Renal cortex interstitium (tissue), 15 donors: ENCODE measurements at places on chromosomes 6 and 20.

- no peak for DNase-seq
These were observed 605 bp downstream of the CDC5L start for GRCh38 chr6:44388135-44388487.

- DNase-seq = no peak
These were observed 615 bp upstream of the EYA2 start for GRCh38 chr20:46893877-46894578.

GRCh38 chr6:61679625-61680024, 606.4 kb downstream of the KHDRBS2 start:
- DNase-seq = no peak

DNA sequence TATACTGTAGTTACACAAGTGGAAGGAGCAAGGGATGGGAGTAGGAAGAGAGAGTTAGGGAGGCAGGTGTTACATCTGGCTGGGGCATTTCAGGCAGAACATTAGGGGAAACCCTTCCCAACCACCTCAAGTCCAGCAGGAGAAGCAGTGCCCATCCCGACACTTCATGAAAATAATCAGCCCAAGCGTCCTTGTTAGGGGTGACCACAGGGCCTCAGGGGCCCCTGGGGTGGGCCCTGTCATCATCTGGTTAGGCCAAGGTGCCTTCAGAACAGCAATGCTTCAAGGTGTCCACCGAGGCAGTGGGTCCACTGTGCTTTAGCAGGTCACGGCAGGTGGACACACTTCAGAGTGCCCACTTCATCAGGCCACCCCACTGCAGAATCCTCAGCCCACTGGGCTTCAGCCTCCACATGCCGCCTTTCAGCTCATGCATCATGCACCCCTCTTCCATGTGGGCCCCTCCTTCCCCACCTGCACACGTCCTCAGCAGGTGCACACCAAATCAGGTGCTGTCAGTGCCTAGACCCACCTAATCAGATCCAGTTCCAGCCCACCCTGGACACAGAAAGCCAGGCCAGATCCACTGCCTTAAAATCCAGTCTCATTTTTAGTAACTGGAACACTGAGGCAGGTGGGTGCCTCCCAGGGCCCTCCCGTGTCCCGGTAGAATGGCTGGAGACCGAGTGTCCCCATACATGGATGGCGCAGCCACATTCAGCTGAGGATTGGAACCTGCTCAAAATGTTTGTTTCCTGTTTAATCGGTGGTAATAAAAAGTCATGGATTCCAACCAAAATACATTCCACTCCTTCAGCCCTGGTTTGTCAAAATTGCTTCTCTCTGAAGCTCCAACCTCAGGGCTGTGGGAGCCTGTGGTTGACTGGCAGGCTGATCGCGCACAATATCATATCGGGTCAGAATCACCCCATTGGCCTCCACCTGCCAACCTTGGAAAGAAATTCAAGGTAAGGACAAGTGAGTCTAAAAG, 99.5 kb downstream of the ANKRD60 start:
- no peak for DNase-seq

GRCh38 chr6:83707829-83708545, 914 bp downstream of the SNAP91 start:
- peak; percentile 10 for DNase-seq

DNA sequence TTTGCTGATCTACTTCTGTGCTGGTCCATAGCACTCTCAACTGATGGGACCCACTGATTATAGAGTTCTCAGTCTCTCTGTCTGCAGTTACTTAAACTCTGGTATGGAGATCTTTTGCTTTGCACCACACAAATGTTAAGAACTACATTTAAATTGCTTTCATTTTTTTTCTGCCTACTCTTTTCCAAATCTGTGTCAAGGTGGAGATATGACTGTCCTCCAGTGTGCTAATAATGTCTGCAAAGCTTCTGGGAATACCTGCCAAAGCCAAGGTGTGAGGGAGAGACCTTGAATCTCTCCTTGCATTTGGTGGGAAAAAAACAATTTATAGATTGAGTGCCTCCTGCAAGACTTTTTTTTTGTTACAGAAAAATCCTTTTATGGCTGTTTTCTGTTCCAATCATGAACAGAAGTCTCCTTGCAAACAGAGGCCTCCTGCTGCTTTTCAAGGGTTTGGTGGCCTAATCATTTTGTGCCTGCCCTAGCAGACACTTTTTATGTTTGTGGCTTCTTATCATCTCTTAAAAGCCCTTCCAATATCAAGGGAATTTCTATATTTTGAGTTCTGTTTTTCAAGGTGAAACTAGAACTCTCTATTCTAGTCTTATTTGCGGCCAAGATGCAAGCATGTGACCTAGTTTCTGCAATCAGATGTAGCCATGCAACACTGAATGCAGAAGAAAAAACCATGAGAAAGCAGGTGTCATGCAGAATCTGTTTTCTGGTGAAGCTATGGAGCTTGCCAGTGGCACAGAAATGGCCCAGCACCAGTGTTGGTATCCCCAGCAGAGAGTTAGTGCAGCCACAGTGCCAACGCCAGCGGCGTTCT, 23.2 kb upstream of the AKIRIN2 start:
- no peak for DNase-seq

- no peak for DNase-seq
These were observed 143.0 kb upstream of the KCNK16 start for GRCh38 chr6:39465539-39465938.

DNA sequence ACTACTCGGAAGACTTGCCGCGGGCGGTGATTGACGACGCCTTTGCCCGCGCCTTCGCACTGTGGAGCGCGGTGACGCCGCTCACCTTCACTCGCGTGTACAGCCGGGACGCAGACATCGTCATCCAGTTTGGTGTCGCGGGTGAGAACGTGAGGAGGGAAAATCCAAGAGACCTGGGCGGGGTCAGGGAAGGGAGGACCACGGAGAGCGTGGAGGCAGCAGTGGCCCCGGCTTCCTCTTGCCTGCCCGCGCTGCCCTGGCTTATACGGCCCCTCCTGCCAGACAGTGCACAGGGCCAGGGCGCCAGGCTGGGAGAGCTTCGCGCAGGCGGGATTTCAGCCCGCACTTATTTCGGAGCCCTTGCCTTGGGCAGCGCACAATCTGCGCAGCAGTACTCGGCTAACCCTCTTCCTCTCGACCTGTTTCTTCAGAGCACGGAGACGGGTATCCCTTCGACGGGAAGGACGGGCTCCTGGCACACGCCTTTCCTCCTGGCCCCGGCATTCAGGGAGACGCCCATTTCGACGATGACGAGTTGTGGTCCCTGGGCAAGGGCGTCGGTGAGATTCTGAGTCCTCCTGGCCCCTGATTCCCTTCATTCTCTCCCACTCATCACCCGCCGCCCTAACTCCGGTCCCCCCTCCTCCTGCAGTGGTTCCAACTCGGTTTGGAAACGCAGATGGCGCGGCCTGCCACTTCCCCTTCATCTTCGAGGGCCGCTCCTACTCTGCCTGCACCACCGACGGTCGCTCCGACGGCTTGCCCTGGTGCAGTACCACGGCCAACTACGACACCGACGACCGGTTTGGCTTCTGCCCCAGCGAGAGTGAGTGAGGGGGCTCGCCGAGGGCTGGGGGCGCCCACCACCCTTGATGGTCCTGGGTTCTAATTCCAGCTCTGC, 2.0 kb downstream of the MMP9 start:
- no peak for DNase-seq

DNA sequence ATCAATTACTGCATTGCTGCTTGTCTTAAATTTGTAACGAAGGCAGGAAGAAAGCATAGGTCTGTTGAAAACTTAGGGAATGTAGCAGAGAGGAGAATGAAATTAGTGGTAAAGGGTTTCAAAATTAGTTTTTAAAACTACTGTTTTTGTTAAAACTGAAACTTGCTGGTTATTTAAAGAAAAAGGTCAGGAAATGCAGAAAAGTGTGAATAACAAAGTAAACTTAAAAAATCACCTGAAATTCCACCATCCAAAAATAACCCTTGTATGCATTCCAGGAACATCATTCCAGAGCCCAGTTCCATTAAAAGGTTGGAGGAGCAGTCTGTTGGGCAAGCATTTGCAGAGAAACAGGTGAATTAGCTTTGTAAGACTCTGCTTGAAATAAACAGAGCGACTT, 3.1 kb upstream of the MOXD1 start:
- no peak for DNase-seq

DNA sequence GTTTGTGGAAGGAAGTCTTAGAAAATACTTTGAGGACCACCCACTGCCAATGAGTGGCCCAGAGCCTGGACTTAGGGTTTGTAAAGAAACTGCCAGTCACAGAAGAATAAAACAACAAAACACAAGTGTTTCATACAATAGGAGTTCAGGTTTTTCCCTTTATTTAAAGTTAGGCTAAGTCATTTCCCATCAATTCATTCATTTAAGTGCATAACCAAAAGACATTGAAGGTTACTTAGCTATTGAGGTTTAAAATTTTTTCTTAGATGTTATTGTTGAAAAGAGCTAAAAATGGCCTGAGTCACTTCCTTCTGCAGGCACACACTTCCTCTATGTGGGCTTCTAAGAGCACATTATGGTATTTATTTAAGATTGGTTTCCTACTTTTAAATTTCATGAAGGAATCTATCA, 54.2 kb downstream of the ARMC2 start:
- no peak for DNase-seq

DNA sequence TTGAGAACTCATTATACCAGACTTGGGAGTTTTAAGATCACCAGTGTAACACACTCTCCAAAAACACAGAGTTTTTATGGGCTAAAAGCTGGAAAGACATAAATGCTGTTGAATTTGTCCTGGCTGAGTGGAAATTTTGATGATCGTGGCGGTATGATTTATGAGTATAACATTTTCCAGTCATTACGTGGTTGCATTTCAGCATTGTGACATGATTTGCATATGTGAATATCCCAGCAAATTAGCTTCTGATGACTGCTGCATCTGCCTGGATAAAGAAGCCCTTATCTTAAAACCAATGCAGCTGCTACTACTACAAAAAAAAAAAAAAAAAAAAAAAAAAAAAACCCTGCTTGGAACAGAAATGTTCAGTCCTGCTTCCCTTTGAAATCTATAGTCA, 850.9 kb downstream of the TFAP2A start:
- no peak for DNase-seq

DNA sequence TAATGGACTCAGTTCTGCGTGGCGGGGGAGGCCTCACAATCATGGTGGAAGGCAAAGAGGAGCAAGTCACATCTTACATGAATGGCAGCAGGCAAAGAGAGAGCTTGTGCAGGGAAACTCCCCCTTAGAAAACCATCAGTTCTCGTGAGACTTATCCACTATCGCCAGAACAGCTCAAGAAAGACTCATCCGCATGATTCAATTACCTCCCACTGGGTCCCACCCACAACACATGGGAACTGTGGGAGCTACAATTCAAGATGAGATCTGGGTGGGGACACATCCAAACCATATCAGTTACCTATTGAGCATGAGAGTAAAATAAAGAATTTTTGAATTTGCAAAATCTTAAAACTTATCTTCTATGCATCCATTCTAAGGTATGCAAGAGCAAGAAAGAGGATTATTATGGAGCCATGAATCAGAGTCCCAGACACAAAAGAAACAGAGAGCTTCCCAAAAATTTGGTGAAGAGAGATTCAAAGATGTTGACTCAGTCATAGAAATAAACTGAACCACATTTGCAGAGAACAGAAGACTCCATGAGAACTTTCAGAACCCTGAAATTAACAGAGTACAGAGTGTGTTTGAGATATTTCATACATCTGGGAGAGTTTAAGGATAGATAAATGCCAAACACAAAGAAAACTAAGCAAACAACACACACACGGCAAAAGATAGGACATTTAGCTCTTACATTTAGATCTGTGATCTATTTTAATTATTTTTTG, 17.1 kb upstream of the MOXD1 start:
- DNase-seq = no peak

DNA sequence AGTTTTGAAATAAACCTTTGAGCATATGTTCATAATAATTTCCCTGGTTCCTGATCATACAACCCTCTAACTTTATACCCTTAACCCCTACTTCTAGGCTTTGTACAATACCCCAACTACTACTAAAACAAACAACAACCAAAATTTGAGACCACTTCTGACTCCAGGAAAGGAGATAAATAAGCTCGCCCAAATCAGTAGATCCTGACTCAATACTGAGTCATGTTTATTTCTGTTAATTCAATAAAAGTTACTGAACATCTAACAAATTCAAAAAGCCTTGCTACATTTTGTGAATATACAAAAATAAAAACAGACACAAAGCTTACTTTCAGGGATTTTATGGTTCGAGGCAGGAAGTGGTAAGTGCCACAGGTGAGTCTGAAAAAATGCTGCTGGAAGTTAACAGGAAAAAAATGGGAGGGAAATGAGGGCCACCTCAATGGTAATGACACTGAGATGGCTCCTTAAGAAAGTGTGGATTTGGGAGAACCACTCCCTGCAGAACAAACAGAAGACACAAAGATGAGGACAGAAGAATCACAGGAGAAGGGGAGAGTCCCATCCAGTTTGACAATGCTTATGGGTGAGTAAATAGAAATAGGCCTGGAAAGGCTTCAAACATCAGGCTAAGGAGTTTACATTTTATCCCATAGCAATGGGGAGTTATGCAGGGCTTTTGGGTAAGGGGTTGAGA, 63.4 kb downstream of the DST start:
- no peak for DNase-seq

- DNase-seq = no peak
These were observed 217.7 kb upstream of the RIN2 start for GRCh38 chr20:19540392-19540791.

DNA sequence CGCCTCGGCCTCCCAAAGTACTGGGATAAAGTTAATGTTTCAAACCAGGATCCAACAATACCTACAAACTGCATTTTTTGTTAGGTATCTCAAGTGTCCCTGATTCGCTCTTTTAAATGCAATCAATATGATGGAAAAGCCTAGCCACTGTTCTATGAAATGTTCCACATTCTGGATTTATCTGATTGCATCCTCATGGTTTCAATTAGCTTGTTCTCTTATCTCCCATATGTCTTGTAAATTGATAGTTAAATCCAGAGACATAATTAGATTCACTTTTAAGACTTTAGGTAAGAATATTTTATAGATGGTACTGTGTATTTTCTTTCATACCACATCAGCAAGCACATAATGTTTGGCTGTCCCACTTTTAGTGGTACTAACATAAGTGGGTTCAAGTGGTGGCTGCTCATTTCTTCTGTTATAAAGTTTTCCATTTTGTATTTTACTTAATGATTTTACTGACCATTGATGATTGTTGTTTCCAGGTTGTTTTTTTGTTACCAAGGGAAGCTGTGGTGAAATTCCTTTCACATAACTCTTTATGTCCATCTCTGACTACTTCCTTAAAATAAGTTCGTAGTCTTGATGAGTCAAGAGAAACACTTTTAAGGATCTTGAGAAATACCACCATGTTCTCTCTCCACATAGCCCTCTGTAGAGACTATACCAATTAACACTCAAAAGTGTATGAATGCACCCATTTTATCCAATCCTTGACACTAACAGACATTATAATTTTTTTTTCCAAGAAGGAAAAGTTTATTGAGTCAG, 40.5 kb downstream of the RNGTT start:
- DNase-seq = no peak

- DNase-seq = no peak
These were observed 179.7 kb upstream of the SUPT3H start for GRCh38 chr6:45557454-45557853.

DNA sequence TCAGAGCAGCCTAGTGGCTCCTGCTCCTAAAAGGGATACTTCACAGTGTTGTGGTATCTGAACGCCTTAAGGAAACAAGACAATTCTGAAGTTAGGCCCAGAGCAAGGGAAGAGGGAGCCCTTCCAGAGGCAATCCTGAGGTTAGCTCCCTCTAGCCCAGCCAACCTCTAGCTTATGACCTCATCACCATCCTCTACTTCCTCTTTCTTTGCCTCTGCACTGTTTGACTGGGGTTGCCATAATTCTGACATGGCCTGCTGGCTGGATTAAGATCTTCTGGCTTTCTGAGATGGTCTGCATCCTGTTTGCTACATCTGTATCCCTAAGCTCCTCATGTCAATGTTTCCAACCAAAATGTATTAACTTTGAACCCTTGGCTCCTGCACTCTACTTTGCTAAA, 23.3 kb upstream of the BMP2 start:
- no peak for DNase-seq

GRCh38 chr6:167079853-167080297, 43.0 kb upstream of the CCR6 start:
- DNase-seq = no peak
